ENCODE measurements at places on chromosomes 3 and 15.

DNA sequence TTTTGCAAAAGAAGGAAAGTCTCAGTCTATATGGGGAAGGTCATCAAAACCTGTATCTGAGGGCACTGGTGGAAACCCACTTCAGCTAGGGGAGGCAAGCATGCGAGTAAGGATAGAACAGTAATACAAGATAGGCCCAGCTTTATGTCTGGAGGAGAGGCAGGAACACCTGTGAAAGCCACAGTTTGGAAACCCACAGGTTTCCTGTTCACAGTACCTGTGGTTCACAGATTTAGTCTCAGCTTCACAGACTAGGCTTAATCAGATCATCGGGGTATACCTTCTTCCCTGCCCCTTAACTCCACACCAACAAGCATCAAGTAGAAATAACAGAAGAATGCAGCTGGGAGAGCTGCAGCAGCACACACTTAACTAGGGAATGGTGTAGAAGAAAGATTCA lies 36.2 kb downstream of the C2CD4B start:
- no peak for DNase-seq

GRCh38 chr3:72698154-72698917 lies 149.9 kb downstream of the SHQ1 start:
- DNase-seq, result no peak

DNA sequence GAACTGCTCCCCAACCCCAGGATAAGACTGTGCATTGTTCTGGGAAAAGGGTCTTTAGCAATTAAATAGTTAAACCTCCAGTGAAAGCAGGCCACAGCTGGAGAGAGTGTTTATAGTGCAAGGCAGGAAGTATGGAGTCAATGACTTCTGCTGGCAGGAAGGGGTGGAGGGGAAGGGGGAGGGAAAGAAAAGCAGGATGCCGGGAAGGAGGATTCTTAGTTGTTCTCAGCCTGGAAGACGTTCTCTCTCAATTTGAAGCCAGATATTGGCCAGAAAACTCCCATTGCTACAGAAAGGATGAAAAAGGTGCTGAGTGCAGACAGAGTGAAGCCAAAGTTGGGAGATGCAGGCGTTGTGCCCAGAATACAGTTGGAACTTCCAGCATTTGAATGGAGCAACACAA lies 35.7 kb upstream of the ACTL6A start:
- no peak for DNase-seq

DNA sequence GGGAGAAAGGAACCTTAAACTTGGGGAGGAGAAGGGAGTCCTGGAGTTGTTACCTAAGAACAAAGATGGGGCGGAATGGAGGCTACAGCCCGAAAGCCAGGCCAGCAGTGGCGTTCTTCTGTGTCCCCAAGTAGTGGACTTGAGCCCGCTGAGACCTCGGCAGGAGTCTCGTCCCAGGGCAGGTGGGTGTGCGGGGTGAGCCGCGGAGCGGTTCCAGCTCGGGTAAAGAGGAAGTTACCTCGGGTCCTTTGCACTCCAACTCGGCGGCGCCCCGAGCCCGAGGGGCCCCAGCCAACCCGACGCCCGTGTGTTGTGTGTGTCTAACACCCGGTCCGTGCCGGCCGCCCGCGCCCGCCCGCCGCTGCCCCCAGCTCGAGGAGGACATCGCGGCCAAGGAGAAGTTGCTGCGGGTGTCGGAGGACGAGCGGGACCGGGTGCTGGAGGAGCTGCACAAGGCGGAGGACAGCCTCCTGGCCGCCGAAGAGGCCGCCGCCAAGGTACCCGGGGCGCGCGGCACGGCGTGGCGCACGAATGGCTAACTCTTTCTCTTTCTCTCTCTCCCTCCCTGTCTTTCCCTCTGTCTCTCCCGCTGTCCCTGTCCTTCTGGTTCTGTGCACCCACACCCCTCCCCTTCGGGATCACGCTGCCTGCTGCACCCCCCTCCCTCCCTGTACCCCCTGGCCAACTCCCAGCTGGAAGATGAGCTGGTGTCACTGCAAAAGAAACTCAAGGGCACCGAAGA lies 959 bp downstream of the TPM1 start:
- no peak for DNase-seq

DNA sequence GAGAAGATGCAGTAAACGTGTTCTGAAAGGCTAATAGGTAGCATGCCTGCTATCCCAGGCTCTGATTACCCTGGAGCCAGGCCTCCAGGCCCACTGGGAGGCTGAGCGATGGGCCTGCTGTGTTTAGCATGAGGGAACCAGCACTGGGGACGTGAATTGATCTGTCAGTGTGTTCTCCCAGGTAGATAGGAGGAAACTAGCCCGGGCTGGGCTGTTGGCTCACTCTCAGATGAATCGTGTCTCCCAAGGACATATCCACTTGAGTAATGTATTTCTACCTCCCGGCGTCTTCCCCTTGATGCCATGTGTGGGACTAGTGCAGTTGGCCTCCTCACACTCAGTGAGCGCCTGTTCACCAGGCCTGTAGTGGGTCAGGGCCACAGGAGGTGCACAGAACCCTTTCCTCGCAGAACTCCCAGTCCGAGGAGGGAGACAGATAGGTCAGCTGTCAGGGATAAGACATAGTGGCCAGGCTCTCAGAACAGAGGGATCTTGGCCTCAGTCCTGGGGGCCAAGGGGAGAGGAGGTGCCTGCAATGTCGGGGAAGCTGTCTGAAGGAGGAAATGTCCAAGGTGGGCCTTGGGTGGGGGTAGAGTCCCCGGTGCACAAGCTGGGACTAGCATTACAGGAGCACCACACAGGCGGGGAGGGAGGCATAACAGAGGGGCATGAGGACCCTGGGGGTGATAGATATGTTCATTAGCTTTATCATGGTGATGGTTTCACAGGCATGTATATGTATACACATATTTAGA lies 111.7 kb downstream of the DNAJB8 start:
- no peak for DNase-seq

DNA sequence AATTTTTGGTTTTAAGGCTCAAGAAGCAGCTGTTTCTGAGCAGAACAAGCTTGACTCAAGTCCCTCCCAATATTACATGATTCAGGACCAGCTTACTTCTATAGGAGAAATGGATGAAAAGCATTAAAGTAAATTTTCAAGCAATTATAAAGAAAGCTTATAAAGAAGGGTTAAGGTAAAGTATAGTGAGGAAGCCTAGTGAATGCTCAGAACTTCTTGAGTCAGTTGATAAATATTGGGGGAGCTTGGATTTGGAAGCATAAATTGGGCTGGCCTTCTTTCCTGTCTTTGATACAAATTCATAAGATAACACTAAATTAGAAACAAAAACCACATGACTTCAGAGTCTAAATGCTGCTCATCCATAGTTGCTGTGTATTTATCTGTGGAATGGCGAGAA lies 156.0 kb downstream of the CHL1 start:
- DNase-seq, result no peak

GRCh38 chr3:138890555-138891187 lies 55.9 kb upstream of the PIK3CB start:
- no peak for DNase-seq

- DNase-seq, result no peak
Observed at GRCh38 chr3:8276506-8276905, 225.1 kb upstream of the LMCD1 start.

Measured in stimulated activated CD4-positive, alpha-beta T cell treated with anti-CD3 and anti-CD28 coated beads, Interleukin-1b, Interleukin-23, amount 100 ng/mL, for 4 hours (primary cell).